ENCODE measurements at places on chromosomes 1 and 21.
A peak's percentile ranks its signal among the peaks of the same experiment; 100 is the strongest.

GRCh38 chr1:178541829-178542553 lies 29.1 kb downstream of the TEX35 start:
- DNase-seq, result peak; percentile 83

- DNase-seq, result no peak
Observed at GRCh38 chr21:22253761-22254160, 1255.6 kb downstream of the NCAM2 start.

DNA sequence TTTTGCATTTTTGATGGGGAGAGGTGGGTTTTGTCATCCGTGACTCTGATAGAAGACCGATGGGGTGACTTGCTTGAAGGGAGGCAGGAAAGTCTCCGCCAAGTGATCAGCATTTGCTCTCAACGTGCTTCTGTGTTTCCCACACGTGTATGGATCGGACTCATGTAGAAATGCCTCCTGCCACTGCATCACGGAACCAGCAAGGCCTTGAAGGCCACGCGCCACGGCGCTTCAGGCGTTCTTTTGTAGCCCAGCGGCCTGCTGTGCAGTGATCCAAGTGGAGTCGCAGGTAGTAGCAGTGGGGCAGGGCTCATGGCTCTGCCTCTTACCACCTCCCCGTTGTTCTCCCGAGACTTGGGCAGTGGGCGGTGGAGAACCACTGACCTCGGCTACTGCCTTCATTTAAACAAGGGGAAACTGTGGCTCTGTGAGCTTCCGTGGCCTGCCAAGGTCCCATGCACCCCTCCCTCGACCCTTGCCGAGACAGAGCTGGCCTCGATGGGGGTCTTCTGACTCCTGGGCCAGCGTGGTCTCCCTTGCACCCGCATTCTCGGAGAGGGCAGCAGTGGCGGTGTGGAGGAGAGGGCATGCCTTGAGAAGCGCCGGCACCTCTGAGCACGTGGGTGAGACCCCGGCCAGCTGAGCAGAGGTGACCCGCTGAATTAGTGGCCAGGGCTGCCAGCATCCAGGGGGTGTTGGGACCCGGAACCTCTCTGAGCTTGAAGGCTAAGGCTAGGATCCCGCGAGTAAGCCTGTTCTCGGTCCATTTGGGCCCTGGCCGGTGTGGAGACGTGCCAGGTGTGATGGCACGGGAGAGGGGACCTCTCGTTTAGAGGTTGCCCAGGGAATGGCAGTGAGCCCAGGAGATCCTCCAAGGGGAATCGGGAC lies 46.1 kb upstream of the ABCG1 start:
- DNase-seq, result no peak

DNA sequence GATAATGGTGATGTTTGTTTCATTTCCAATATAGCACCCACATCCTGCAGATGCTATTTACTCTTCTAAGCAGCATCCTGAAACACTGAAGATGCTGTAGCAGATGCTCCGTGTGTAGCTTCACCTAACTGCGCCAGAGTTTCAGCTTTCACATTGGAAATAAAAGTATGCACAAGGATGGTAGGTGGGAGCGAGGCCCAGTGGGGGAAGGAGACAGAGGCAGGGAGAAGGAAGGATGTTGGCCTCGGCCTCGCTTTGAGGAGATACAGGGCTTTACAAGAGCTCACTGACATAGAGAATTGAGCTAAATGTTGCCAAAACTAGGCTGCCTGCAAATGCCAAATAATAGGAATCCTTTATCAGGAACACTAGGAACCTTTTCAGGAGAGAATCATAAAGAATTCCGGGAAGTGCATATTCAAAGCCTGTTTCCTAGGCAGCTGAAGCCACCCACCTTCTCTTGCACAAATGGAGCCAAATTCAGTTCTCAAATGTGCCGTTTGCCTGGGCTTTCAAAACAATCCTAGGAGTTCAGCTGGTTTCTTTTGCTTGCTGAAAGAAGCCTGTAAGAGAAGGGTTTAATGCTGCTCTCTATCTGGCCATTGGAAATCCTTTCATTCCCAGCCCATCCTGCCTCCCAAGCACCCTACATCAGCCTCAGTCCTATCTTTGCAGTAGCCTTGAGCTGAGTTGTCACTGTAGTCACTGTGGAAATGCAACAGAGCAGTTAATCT lies 135.4 kb upstream of the ATP1B1 start:
- no peak for DNase-seq

DNA sequence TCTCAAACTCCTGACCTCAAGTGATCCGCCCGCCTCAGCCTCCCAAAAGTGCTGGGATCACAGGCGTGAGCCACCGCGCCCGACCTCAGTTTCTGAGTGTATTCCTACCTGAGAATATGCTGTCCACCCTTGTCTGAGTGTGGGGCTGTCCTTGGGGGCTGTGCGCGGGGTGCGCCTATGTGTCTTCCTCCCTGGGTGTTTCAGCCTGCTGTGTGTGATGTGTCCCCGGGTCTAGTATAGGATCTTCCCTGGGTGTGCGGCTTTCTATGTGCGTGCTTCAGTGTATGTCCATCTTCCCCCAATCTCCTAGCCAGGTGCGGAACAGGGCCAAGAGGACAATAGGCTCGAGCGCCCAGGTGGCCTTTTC lies 8.3 kb upstream of the ID3 start:
- no peak for DNase-seq

- DNase-seq, result no peak
Observed at GRCh38 chr1:209613400-209614150, 30.1 kb downstream of the CAMK1G start.

DNA sequence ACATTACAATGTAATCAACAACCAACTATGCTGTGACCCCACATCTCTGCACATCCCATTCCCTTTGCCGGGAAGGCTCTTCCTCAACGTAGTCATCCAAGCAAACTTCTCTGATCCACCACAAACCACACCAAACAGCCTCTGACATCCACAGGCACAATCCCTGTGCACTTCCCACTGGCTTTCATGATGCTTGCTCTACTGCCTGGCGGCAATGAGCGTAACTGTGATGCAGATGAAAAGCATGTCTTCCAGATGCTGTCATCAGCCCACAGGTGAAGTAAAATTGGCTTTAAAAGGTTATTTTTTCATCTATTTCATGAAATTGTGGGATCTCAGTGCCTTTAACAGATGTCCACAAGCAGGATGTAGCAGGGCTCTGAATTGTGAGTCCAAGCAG lies 635.2 kb downstream of the SMYD3 start:
- no peak for DNase-seq

- no peak for DNase-seq
Observed at GRCh38 chr1:202658769-202659168, 51.5 kb downstream of the SYT2 start.

DNA sequence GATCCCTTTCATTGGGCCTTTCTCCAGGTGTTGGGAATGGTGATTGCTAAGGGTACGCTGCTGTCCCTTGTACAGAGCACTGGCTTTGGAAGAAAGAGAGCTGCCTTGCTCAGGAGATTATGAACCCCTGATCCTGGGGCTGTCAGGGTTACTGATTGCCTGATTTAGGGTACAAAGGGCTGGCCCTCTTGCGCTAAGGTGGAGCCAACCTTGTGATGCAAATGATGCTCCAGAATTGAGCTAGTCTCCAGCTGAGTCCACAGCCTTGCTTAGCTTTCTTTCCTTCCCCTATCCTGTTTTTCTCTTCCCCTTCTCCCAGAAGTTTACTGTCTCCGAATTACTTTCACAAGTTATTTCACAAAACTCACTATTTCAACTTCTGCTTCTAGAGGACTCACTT lies 334.7 kb downstream of the AMY1C start:
- no peak for DNase-seq

All from Karpas-422 (cell line).